ENCODE measurements at places on chromosomes 4 and X.

DNA sequence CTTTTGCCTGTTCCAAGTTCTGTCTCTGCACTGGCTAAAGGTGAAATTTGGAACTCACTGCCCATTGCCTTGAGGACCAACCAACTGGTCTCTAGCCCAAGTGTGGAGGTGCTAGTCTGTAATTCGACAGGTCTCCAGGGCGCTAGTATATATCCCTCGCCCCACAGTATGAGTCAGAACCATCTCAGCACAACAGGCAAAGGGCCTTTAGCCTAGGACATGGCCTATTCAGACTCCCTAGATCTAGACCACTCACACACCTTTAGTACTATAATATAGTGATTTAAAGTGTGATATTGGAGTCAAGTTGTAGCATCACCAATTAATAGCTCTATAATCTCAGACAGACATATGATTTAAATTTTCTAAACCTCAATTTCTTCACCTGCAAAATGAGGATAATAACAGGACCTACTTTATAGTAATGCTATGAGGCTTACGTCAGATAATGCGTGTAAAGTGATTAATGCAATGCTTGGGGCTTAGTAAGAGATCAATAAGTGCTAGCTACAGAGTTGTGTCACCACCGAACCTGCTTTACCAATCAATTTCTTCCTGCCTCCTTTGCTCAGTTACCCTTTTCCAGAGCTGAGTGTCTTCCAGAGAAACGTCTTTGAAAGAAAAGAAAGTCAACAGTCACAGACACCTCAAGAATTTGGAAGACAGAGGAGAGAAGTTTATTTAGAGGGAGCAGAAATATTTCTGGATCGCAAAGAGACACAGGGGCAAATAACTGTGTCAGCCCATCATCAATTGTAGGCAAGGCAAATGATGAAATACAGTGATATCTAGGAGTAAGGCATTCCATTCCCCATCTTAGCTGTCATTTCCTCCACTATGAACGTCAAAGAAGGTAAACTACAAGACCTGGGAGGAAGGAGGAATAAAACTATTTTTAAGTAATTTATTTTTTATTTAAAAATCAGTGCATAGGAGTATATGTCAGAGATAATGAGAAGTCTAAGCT, 2.3 kb downstream of the NOX1 start:
- no peak for DNase-seq

DNA sequence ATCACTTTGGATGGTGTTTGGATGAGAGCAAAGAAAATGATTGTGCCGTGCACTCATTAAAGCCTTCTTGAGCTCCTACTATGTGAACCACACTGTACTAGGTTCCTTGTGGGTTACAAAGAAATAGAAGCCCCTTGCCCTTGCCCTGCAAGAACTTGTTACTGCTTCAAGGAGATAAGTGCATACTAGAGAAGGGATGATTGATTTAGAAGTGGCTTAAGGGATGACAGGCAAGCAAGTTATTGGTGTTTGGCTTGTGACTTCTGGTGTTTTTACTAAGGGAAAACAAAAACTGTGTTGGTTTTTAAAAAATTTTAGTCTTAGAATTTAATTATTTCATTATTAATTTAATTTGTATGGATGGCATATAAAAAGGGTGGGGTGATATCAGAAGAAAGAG, 67.4 kb downstream of the IL21 start:
- no peak for DNase-seq

DNA sequence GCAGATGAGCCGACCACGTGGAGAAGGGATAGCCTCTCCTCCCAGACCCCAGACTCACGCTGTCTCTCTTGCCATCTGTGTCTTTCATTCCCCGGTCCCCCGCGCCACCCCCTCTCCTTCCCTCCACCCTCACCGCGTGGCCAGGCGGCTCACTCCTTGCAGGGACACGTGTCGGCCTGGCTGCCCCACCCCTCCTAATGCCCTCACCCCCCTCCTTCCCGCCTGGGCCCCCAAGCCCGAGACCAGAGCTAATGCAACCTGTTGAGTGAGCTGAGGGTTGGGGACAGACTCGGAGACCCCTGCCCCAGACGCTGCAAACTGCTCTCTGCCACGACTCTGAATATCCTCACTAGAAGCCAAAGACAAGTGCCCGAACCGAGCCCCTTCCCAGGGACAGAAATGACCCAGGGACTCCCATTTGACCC, 1.8 kb downstream of the SLC38A5 start:
- no peak for DNase-seq

GRCh38 chr4:100009490-100009889, 59.4 kb upstream of the H2AZ1 start:
- DNase-seq = no peak

- DNase-seq = peak; percentile 80
These were observed 116.5 kb downstream of the MAML3 start for GRCh38 chr4:140037353-140038030.

GRCh38 chr4:95348418-95348817, 200.4 kb downstream of the UNC5C start:
- no peak for DNase-seq

DNA sequence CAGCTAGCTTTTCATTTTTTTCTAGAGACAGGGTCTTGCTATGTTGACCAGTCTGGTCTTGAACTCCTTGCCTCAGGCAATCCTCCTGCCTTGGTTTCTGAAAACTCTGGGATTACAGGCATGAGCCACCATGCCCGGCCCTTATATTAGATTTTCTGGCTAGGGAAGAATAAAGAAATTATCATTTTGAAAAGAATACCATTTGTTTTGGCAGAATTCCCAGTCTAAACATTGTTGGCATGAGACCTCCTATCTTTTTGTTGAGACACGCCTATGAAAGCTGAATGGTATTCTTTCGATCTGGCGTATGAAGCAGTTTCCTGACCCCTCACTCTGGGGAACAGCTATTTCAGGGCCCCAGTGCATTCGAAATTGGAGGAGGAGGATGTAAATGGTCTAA, 107.0 kb downstream of the REPS2 start:
- DNase-seq = no peak

DNA sequence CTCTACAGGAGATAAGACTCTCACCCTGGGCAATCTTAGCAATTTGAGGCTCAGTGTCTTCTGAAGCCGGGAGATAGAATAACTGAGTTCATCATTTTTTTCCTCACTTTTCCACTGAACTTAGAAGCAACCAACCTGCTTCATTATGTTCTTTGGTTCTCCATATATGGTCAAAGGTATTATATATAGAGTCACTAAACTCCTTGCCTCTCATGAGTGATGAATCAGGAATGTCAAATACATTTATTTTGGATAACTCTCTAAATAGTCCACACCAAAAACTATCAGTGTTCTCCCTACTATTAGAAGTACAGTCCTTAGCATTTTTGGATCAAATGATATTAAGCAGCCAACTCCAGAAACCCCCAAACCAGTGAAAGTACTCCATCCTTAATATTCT, 421.5 kb upstream of the EPHA5 start:
- no peak for DNase-seq

- no peak for DNase-seq
These were observed 8.0 kb upstream of the NAT8L start for GRCh38 chr4:2051086-2051485.

DNA sequence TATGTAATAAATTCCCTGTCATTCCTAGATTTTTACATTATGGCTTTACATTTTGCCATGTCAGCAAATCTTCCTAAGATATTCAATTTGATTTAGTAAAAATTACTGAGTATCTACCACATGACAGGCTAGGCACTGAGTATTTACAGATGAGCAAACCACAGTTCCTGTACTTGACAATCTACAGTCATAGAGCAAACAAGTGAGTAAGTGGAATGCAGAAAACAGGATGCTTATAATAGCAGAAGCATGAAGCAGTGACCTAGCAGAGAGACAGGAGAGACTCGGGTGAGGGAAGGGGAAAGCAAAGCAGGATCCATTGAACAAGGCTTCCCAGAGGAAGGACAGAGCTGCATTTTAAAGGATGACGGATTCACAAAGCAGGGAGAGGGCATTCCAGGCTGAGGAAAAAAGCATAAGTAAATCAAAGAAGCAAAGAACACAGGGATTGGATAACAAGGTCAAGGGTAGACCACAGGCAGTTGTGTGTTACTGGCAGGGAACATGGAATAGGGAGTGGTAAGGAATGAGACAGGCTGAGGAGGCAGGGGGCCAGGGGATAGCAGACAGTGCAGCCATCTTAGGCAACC, 124.7 kb upstream of the C1QTNF7 start:
- DNase-seq = no peak

GRCh38 chr4:61740886-61741285, 540.8 kb downstream of the ADGRL3 start:
- DNase-seq = no peak

GRCh38 chr4:118974758-118975157, 86.1 kb downstream of the SYNPO2 start:
- DNase-seq = no peak

- DNase-seq = peak; percentile 77
These were observed 719 bp downstream of the USO1 start for GRCh38 chr4:75724867-75725724.

- DNase-seq = no peak
These were observed 1394.2 kb upstream of the DIAPH2 start for GRCh38 chrX:95290455-95290854.

DNA sequence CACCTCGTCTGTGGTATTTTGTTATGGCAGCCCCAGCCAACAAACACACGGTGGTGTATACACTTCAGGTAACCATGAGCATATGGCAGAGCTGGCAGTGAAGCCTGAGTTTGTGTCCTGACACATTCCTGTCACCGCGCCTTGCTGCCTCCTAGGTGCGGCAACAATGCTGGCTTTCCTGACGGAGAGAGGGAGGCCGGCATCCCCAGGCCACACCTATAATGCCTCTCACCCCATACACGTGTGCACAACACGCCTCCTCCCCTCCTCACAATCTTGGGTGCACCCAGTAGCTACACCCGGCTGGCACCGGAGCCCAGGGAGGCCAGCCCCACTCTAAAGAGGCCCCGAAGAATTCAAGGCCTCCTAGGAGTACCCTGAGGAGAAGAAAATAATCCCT, 158.5 kb downstream of the NSUN7 start:
- DNase-seq = peak; percentile 42

DNA sequence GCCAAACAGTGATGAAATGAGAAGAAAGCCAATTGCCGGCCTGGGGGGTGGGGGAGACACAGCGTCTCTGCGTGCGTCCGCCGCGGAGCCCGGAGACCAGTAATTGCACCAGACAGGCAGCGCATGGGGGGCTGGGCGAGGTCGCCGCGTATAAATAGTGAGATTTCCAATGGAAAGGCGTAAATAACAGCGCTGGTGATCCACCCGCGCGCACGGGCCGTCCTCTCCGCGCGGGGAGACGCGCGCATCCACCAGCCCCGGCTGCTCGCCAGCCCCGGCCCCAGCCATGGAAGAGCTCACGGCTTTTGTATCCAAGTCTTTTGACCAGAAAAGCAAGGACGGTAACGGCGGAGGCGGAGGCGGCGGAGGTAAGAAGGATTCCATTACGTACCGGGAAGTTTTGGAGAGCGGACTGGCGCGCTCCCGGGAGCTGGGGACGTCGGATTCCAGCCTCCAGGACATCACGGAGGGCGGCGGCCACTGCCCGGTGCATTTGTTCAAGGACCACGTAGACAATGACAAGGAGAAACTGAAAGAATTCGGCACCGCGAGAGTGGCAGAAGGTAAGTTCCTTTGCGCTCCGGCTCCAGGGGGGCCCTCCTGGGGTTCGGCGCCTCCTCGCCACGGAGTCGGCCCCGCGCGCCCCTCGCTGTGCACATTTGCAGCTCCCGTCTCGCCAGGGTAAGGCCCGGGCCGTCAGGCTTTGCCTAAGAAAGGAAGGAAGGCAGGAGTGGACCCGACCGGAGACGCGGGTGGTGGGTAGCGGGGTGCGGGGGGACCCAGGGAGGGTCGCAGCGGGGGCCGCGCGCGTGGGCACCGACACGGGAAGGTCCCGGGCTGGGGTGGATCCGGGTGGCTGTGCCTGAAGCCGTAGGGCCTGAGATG, at the start of gene SHOX:
Gene SHOX, plus strand, starts transcription at position 180 of the 885 bp plus-strand sequence. Its CDS starts 107 bp downstream, at position 287.
- no peak for DNase-seq

DNA sequence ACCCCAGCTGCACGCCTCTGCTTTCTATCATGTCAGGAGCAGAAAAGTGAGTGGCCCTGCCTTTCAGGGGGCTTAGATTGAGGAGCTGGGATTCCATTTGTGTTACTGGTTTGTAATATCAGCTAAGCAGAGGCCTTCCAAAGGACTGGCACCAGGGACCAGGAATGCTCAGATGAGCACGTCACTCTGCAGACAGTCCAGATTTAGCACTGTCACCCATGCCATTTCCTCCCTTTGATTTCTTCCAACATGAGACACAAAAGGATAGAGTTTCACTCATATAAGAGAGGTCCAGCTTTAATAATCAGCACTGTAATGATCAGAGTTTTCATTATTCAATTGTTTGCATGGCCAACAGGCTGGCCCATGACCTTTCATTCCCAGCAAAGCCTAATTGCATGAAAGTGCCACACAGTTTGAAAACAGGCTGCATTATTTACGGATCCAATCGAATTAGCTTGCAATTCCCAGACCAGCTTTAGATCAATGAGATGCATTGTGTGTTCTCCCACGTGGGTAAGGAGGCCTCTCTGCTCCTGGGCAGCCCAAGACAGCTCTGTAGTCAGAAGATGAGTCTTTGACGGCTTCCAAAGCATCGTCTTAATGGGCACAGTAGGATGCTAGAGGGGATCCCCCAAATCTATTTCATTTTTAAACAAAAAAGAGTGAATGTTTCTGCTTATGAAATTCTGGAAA, 9.8 kb upstream of the SLC2A9 start:
- DNase-seq = peak; percentile 7

DNA sequence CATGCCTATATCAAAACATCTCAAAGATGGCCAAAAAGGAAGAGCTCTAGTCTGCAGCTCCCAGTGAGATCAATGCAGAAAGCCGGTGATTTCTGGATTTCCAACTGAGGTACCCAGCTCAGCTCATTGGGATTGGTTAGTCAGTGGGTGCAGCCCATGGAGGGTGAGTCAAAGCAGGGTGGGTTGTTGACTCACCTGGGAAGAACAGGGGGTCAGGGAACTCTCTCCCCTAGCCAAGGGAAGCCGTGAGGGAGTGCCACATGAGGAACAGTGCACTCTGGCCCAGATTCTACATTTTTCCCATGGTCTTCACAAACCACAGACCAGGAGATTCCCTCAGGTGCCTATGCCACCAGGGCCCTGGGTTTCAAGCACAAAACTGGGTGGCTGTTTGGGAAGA, 57.3 kb upstream of the FGF16 start:
- no peak for DNase-seq

DNA sequence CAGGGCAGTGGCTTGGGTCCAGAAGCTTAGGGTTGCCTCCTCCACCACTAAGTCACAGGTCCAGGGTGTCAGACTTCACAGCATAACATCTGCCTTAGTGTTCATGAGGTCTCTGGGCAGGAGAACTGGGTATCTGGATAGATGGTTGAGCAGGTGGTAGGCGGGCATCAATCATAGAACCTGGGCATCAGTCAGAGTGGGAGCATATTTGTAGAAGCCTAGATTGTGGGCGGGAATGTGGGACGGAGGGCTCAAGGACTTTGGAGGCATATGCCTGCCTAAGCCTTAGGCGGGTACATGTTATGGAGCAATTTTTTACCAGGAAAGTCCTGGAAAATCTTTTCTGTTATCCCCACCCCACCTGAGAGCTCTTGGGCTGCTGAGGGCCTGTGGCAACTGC, 28.5 kb downstream of the TAF7L start:
- no peak for DNase-seq

DNA sequence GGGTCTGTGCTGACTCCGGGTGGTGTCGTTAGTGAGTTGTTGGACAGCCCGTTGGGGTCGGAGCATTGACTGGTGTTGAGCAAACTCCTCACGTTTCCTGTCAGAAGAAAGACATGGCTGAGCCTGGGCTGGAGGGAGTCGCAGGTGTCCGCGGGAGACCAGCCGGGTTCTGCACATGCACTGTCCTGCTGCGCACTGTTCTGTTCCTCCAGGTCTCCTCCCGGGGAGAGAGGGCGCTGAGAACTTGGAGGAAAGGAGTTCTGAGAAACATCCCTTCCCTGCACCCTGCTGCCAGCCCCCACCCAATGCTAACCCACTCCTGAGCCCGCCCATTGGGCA, 1.1 kb downstream of the ZNF141 start:
- no peak for DNase-seq

- DNase-seq = no peak
These were observed 13.8 kb upstream of the GPC3 start for GRCh38 chrX:133999031-133999705.

All from Caco-2 (cell line).